LHCN-M2 (cell line): ENCODE measurements at places on chromosomes 12 and 14. TPM values are rescaled to one million over a fixed set of nuclear protein-coding genes. Genes with fewer than 3 reads are reported as not detected.

DNA sequence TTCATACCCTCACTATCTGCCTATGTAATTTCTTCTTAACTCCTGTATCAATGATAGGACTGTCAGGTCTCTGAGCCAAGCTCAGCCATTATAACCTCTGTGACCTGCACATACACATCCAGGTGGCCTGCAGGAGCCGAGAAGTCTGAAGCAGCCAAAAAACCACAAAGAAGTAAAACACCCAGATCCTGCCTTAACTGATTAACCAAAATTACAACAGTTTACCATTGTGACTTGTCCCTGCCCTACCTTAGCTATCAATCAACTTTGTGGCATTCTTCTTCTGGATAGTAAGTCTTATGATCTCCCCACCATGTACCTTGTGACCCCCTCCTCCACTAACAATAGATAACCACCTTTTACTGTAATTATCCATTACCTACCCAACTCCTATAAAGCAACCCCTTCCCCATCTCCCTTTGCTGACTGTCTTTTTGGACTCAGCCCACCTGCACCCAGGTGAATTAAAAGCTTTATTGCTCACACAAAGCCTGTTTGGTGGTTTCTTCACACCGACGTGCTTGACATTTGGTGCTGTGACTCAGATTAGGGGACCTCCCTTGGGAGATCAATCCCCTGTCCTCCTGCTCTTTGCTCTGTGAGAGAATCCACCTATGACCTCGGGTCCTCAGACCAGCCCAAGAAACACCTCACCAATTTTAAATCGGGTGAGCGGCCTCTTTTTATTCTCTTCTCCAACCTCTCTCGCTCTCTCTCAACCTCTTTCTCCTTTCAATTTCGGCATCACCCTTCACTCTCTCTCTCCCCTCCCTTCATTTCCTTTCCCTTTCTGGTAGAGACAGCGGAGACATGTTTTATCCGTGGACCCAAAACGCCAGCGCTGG, 11.5 kb upstream of the LGMN start:
- no peak for DNase-seq

GRCh38 chr12:87150969-87151662, 878.1 kb downstream of the C12orf50 start:
- DNase-seq: no peak

Gene GARIN6
- not detected in 2 replicates for total RNA-seq

GRCh38 chr12:59147791-59148190, 227.5 kb upstream of the LRIG3 start:
- no peak for DNase-seq

GRCh38 chr14:24817212-24818057, 183.4 kb upstream of the GZMB start:
- DNase-seq: no peak

DNA sequence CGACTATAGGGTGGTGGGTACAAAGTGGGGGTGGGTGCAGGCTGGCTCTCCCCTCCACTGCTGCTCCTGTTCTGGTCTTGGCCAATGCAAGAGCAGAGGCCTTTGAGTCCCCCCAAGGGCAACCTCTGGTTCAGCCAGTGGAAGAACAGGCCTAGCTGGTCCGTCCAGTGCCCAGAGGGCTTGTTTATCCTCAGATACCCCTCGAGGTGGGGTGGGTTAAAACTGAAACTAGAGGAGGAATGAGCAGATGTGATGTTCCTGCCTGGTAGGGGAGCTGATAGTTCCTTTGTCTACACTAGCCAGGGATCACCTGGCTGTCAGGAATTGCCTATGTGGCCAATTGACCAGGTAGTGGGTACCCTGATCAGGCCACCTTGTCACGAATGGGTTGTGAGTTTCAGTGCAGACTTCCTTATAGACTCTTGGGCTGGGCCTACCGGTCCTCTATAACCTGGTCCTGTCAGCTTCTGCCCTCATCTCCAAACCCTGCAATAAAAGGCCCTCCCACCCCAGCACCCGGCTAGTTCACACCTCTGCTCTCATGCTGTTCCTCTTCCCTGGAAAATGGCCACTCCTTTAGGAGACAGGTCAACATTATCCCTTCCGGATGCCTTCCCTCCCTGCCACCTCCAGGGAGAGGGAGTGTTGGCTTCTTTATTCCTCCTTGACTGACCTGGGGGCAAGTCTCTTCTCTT, 10.7 kb upstream of the HSP90AA1 start:
- no peak for DNase-seq

- DNase-seq: no peak
Observed at GRCh38 chr14:65864549-65864948, 452.0 kb downstream of the FUT8 start.

DNA sequence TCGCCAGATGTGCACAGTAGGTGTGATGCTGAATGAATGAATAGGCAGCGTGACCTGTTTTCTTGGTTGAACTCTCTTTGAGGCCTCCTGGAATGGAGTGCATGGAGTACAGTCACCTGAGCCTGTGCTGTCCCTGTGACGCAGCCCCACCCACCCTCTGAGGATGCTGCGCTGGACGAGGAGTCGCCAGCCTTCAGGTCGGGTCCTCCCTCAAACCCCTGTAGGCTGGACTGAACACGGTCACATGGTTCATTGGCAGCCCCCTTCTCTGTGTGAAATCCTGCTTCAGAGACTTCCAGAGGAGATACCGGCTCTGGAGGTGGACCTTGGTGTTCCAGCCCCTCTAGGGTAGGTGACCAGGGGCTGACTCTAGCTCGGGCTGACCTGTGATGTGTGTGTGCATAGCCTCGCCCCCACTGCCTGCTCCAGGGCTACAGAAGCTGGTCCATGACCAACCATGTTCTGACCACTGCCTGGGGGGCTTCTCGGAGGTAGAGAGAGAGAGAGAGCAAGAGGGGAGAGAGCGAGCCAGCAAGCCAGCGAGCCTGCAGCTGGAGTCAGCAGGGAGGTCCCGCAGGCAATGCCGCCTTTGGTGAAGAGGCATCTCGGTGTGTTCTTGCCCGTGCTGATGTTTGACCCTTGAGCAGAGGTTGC, 158.0 kb upstream of the RTL1 start:
- DNase-seq: no peak

DNA sequence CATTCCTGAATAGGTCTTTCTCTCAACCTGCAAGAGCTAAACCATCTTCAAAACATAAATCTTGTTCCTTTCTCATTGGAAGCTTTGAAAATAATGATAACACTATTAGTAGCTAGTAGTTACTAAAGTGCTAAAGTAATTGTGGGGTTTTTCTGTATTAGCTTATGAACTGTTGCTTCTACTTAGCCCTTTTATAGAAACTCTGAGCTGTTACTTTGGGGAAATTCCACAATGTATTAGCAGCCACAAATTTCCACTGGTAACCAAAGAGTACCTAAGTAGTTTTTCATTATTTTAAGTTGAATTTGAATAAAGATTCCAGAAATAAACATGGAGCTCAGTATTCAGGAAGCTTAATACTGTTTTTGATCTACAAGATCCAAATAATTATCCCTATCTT, 6.4 kb upstream of the MAPK1IP1L start:
- no peak for DNase-seq

DNA sequence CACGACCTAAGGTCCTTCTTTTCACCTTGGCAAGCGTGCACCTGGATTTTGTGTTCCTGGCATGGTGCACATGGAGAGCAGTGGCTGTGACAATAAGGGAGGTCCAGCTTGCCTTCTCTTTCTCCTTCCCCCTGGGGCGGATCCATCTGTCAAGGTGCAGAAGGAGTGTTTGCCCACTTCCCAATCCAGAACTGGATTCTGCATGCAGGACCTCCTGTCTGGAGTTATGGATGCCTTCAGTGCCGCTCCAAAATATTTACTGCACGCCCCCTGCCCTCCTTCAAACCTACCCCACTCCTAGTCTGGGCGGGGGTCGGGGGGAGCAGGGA, 192.7 kb downstream of the DPF3 start:
- DNase-seq: no peak

GRCh38 chr14:37991027-37991426, 216.7 kb upstream of the SSTR1 start:
- no peak for DNase-seq

Gene TMEM260
- total RNA-seq: 12.7 and 13.9 TPM in 2 replicates

Gene RNASE7
- not detected in 2 replicates for total RNA-seq

GRCh38 chr12:103586132-103586531, 941 bp upstream of the STAB2 start:
- DNase-seq: no peak

- DNase-seq: no peak
Observed at GRCh38 chr14:67429510-67430205, 17.7 kb upstream of the PLEK2 start.

Gene ATF7IP
- total RNA-seq: 24.4 and 41.9 TPM in 2 replicates

GRCh38 chr14:75053396-75054291, 2.4 kb upstream of the MLH3 start:
- DNase-seq: no peak

DNA sequence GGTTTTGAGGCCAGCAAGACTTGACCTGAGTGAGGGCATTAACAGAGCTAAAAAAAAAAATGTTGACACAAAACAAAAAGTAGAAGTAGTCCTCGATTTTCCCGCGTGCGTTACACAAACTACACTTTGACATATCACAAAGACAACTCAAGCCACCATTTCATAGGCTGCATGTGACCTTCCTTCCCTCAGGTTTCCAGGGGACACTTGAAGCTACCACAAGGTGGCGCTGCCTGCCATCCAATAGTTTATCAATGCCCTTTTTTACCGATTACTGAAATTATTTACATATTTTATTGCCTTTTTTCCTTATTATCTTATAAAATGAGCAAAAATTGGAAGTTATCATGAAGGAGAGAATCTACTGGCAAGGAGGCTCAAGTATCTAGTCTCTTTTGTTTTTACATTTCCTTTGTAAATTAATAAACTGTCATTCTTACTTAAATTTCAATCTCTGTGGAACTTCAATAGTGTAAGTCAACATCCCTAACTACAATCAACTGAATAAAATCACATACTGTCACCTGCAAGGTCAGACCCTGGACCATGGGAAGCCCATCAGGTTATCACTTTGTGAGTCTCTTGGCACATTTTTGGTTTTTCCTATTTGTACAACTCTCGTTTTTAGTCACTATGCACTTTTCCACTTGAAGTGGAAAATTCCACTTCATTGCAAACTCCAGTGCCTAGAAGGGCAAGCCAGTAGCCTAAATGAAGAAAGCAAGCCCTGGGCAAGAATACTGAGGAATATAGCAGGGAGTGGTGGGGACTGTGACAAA, 84.6 kb upstream of the CPSF6 start:
- DNase-seq: peak; percentile 50

Gene CAPZA3
- total RNA-seq: not detected in 2 replicates

- no peak for DNase-seq
Observed at GRCh38 chr12:1660304-1661187, 30.3 kb upstream of the ADIPOR2 start.

- DNase-seq: no peak
Observed at GRCh38 chr12:65308006-65308405, 29.5 kb downstream of the MSRB3 start.

DNA sequence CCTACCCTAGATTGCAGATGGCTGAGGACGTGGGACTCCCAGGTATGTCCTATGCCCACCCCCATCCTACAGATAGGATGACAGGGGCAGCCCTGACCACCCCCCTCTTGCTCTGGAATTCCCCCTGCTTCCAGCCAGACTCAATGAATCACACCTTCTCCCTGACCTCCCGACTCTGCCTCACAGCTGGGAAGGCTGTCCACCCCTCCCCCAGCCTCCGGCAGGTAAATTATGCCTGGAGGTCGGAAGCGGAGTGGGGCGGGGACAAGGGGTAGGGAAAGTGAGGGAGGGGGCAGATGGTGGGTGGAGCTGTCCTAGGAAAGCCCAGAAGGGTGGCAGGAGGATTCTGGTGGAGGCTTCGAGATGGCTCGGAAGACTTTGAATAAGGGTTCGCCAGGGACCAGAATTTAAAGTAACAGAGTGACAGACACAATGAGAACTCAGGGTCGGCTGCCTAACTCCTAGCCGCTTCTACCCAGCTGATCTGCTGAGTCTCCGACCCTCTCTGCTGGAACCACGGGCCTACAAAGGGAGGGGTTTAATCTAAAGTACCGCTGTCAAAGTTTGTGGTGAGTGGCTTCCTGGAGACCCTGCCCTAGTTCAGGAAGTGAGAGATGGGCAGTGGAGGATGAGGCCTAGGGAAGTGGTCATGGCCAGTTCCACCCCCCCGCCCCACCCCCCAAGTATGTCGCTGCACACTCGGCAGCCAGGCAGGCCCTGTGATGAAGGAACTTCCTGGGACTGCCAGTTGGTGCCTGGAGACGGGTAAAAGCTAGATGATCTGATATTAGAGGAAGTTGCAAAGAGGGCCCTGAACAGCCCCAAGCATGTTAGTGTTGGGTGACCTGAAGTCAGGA, 4.2 kb downstream of the PLEKHG3 start:
- DNase-seq: no peak

- DNase-seq: no peak
Observed at GRCh38 chr12:10505620-10506019, at the start of gene EIF2S3B. Gene EIF2S3B (plus strand): TSS chr12:10505890. CDS start chr12:10505903, 13 bp downstream.

Gene GALNT8
- total RNA-seq: not detected in 2 replicates

DNA sequence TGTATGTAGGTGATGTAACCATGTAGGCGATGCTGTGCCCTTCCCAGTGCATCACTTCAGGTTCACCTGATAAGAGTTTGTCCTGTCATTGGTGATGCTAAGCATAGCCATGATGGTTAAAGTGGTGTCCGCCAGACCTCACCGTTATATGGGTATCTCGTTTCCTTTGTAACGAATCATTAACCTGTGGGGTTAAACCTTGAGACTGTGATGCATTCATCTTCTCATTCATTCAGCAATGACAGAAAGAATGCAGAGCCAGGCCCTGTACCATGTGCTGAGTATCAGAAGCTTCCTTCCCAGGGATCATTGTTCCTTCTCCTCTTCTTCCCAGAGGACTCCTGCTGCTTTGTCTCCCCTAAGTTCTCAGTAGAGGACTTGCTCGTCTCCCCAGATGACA, 84.9 kb downstream of the CCDC60 start:
- DNase-seq: no peak

GRCh38 chr14:42420071-42420470, 813.4 kb downstream of the LRFN5 start:
- no peak for DNase-seq

DNA sequence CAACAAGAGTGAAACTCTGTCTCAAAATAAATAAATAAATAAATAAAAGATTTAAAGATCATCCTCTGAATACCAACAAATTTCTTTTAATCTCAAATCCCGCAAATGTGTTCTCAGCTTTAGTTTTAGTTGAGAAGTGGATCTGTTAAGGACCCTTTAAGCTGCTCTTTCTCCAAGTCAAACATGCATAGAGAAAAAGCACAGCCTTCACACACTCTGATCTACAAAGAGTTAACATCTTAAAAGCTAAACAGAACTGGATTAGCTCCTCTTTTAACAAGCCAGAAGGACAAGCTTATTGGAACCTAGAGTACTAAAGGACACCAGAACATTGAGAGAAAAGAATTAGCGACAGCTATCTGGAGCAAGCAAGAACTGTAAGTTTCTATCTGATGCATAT, at the start of gene RPGRIP1:
Gene RPGRIP1 (plus strand): TSS at position 301 of the 400 bp plus-strand sequence. CDS start 7,894 bp downstream, outside the sequence.
- no peak for DNase-seq

Gene ART4
- not detected in 2 replicates for total RNA-seq

- DNase-seq: no peak
Observed at GRCh38 chr14:74326369-74327152, 21.7 kb upstream of the VRTN start.

Gene CMA1
- total RNA-seq: not detected in 2 replicates

- no peak for DNase-seq
Observed at GRCh38 chr14:77039285-77040058, 11.0 kb upstream of the IRF2BPL start.

- no peak for DNase-seq
Observed at GRCh38 chr12:95877622-95878021, 18.9 kb downstream of the SNRPF start.

Gene PRB2
- total RNA-seq: not detected in 2 replicates

Gene CD69
- total RNA-seq: not detected in 2 replicates

Gene FCF1
- 29.2 and 36.1 TPM in 2 replicates for total RNA-seq

Gene MYH6
- not detected in 2 replicates for total RNA-seq

Gene DTX1
- total RNA-seq: 0.11 TPM in 1 of 2 replicates, not detected in the other

- no peak for DNase-seq
Observed at GRCh38 chr12:24152270-24152669, 202.8 kb upstream of the SOX5 start.
